ENCODE measurements at places on chromosomes 5 and 9.

DNA sequence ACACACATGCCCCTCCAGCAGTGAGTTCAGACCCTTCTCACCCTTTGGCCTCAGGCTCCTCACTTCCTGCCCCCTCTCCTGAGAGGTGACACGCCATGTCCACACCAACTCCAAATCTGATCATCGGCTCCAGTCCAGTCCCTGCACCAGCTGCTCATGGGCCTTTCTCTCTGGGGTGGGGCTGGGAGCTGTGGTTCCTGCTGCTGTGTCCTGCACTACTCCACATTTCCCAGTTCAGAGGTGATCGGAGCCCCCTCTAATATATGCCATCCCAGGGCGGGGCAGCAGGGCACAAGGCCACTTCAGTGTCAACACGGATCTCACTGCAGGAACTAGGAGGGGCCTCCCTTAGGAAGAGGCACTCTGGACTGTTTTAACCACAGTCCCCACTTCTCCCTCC is 91.5 kb downstream of the ADAMTS2 start:
- no peak for DNase-seq

DNA sequence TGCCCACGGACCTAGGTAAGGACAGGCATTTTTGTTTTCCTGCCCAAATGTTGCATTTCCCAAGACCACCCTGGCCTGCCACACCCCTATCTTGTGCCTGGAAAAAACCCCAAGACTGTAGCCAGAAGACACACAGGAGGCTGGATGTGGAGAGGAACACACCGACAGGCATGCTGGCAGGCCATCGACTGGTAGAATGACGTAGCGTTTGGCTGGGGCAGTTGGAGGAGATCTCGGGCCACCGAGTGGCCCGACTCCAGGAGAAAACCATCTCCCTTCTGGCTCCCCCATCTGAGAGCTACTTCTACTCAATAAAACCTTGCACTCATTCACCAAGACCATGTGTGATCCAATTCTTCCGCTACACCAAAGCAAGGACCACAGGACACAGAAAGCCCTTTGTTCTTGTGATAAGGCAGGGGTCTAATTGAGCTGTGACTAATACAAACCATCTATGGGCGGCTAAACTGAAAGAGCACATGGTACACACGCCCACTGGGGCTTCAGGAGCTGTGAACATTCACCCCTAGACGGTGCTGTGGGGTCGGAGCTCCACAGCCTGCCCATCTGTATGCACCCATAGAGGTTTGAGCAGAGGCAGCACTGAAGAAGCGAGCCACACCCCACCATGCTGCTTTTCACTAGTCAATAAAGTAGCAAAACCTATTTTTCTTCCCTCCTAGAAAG is 38.9 kb upstream of the N4BP3 start:
- no peak for DNase-seq

GRCh38 chr9:132669319-132669697 is 475 bp downstream of the DDX31 start:
- DNase-seq, result no peak

- DNase-seq, result no peak
Observed at GRCh38 chr9:34526026-34526425, 3.2 kb upstream of the ENHO start.

DNA sequence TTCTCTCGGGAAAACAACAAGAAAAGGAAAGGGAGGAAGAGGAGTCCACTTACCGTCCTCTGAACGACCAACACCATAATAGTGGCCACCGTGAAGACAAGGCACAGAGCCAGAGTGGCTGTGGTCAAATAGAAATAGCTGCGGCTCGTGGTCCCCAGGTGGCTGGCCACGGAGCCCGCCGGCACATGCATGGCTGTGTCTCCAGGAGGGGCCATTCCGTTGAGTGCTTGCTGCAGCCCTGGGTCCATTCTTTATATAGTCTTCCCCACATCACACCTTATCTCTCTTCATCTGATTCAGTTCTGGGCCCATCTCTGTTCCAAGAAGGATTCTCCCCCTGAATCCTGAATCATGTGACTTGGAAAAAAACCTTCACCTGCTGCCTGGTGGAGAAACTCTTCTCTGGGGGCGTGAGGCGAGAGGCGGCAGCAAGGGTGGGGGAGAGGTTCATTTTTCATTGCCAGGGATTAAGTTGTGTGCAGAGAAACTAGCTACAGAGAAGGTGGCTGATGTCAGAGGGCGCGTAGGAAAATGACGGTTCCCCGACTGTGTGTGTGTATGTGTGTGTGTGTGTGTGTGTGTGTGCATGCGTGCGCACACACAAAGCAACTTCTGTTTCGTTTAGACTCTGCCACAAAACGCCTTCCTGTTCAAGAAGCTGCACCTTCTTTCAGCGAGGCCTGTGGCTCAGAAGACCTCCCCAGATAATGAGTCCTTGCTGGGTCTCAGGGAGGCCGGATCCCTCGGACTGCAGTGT is at the start of gene TNFSF8:
Gene TNFSF8 (minus strand): TSS at position 536 of the 757 bp plus-strand sequence. CDS start 288 bp downstream, at position 248.
- no peak for DNase-seq

DNA sequence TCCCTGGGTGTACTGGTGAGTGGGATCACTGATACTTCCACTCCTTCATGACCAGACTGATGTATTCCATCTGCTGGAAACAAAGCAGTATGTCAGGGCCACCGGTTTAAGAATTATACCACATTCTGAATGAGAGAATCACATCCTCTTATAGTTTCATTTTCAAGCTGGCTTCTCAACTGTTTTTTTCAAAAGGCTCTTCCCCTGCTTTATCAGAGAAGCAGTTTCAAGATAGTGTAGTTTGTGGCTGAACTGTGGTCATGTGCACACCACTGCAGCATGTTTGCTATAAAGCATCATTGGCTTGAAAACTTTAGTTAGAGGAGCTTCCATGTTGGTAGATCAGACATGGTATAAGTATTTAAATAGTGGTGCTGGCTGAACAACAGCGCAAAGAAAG is 450.5 kb upstream of the CDH10 start:
- DNase-seq, result no peak

- DNase-seq, result no peak
Observed at GRCh38 chr9:94086486-94087345, 2.5 kb downstream of the PTPDC1 start.

DNA sequence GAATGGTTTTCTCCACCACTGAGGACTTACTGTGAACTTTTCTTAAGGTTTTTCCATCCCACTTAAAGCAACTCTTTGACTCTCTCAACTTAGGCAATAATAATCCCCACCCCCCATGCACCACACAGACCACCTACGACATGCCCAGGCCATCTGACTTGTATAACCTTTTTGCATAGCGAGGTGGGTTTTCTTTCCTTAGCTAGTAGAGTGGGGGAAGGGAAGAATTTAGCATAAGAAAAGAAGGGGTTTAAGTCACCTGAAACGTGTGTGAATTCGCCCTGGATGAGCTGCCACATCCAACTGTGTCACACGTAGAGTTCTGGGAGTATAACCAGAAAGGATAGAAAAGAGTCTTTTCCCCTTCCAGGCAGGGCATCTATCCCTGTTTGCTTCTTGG is 262.7 kb downstream of the YTHDC2 start:
- DNase-seq, result no peak

- DNase-seq, result no peak
Observed at GRCh38 chr9:136403538-136403914, 3.6 kb upstream of the SNAPC4 start.

GRCh38 chr5:133861161-133861737 is 107.2 kb downstream of the C5orf15 start:
- DNase-seq, result peak; percentile 11

- DNase-seq, result no peak
Observed at GRCh38 chr5:127685662-127686061, 17.5 kb upstream of the CCDC192 start.

DNA sequence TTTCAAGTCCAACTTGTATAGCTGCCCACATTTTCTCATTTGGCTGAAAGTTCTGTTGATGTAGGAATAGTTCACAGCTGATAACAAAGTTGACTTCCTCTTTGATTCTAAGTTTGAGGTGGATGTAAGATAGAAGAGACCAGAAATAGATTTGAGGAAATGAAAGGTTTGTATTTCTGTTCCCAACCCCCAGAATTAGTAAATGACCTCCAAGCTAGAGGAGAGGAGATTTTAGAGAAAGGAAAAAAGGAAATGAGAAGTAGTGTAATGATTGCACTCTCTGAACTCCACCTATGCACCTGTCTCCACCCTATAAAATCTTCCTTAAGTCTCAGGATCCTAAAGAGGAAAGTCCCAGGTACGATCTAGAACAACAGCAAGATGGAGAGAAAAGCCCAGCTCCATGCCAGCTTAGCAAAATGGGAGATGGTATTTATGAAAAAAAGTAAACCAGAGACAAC is 130.4 kb upstream of the POC5 start:
- no peak for DNase-seq

DNA sequence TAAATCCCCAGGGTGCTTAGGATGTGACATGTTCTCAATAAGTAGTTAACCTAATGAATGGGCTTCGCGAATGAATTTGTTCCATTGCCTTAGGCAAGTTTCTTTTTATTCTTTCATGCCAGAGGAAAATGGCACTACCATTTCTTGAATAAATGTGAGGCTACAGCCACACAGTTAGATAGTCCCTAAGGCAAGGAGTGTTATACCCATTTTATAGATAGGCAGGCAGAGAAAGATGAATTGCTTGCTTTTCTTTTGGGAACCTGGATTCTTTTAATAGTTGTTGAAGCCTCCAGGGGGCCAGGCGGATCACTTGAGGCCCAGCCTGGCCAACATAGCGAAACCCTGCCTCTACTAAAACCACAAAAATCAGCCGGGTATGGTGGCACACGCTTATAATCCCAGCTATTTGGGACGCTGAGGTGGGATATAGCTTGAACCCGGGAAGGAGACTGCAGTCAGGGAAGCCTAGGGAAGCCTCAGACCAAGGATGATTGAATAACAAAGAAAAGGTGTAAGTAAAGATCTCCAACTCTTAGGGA is 943 bp downstream of the NOP16 start:
- no peak for DNase-seq

GRCh38 chr5:133287500-133287899 is 235.7 kb downstream of the HSPA4 start:
- no peak for DNase-seq

- no peak for DNase-seq
Observed at GRCh38 chr9:35272989-35273388, 111.2 kb downstream of the UNC13B start.

DNA sequence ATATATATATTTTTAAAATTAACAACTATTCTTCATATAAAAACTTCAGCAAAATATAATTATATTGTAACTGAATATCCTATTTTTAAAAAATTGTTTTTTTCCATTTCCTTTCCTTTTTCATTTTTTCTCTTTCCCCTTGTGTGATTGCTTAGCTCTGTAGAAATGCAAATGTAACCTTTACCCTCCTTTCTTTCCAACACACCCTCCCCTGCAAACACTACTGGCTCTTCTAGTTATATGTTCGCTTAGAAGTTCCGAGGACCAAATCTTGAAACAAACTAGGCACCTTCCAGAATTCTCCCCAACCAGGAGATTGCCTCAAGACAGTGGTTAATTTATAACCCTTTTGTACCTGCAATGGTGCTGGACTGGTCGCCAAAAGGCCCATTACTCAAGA is 1980.0 kb upstream of the CDH6 start:
- DNase-seq, result no peak

- no peak for DNase-seq
Observed at GRCh38 chr5:39494107-39494510, 69.3 kb upstream of the DAB2 start.

GRCh38 chr5:169296419-169297143 is 4.4 kb downstream of the SLIT3 start:
- peak; percentile 85 for DNase-seq

DNA sequence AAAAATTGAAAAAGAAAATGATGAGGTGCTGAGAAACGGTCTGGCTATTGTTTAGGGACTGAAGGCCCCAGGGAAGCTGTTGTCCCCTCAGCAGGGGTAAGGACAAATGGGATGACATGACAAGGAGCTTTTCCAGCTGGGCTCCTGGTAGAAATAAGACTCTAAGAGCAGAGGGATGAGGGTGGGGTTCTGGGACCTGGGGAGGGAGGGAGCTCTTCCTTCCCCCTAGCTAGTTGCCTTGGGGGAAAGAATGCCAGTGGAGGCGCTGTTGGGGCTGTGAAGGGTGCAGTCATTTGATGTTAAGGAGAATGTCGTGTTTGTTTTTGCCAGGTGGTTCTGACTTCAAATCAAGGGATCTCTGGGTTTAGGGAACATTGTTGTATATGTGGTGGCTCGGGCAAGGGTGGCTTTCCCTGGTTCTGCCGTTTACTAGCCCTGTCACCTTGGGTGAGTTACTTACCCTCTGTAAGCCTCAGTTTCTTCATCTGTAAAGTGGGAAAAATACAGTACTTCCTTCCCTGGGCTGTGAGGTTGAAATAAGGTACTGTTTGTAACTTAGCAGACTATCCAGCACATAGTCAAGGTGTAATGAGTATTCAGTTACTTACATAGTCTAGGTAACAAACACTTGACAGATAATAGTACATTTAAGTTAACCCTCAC is 47.8 kb downstream of the WWC1 start:
- peak; percentile 9 for DNase-seq

- DNase-seq, result no peak
Observed at GRCh38 chr9:116693233-116693731, 6.2 kb downstream of the TRIM32 start.

DNA sequence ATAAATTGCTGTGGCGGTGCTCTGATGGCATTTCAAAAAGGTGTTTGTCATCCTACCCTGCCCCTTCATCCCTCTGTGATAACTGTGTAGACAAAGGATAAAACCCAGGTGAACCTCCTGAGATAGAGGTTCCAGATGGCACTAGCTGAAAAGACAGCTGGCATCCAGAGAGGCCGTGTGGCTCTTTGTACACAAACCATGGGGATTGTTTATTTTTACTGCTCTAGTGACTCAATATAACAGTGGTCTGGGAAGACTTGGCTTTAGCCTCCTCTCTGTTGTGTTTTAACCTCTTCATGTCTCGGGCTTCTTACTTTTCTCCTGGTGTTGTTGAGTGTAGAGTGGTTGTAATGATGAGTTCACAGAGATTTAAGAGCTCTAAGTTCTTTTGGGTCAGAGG is 48.8 kb downstream of the SH3GL2 start:
- no peak for DNase-seq

DNA sequence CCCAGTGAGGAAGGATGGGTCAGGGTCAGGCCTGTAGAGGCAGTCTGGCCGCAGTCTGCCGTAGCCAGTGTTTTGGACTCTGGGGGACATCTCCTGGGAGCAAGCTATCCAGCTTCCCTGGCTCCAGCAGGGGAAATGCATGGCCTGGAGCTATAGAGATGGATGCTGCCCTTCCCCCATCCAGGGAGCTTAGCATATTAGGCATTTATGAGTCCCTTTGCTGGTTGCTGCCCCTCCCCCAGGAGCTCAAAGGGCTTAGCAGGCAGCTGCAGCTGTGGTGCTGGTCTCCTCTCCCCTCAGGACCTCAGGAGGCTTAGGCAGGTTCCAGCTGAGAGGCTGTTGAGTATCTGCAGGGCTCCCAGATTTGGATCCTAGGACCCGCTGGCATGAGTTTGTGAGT is 1158.7 kb downstream of the DTWD2 start:
- DNase-seq, result no peak

DNA sequence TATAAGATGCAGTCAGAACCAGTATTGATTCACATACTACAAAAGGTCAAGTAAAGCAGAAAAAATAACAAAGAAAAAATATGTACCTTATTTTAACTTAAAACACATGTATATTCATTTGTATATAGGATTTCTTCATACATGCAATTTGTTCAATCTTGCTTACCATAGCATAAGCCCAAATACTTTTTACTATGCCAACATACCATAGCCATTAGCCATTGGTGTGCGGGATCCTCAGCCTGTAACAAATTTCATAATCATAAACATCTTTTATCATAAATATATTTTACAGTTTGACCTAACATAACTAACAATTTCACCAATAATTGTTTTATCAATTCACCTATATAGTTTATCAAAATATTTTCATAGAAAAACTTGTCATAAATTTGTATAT is 51.1 kb downstream of the MPDZ start:
- DNase-seq, result no peak

- DNase-seq, result no peak
Observed at GRCh38 chr5:169050636-169051035, 250.3 kb downstream of the SLIT3 start.

GRCh38 chr5:174531782-174532191 is 192.6 kb upstream of the MSX2 start:
- DNase-seq, result no peak

Measured in tibial artery (tissue), 4 donors.